Renal cortical epithelial cell (primary cell): ENCODE measurements at places on chromosomes 16 and 17. TPM values are rescaled to one million over a fixed set of nuclear protein-coding genes. Genes with fewer than 3 reads are reported as not detected.

DNA sequence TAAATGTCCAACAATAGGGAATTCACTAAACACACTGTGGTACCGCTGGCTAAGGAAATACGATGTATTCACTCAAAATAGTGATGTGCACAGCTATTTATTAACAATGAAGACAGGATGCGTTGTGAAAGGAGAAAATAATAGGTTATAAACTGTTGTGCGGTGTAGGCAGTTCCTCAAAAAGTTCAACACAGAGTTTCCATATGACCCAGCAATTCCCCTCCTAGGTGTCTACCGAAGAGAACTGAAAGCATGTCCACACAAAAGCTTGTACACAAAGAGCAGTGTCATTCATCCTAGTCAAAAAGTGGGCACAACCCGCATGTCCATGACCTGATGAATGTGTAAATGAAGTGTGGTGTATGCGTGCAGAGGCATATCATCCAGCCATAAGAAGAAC is 1.2 kb upstream of the CES1 start:
- no peak for DNase-seq

DNA sequence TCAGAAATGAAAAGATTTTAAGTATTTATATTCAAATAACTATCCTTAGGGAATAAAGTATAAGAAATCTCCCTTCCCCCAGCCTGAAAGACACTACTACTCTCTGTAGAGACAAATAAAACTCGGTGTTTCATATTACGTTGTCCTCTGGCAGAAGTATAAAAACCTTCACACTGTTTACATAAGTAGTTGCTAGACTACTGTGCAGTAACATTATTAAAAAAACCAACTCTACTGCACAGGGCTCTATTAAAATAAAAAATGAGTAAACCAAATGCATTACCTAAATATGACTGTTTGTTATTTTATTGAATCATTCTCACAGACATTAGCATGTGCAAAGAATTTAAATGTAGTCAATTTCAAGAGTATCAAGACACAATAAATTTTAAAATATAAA is 67.4 kb downstream of the MED13 start:
- peak; percentile 19 for DNase-seq

- no peak for DNase-seq
Observed at GRCh38 chr16:57102888-57103851, 10.8 kb downstream of the CPNE2 start.

GRCh38 chr17:33945646-33946546 is 309.2 kb upstream of the CCL2 start:
- DNase-seq = no peak

DNA sequence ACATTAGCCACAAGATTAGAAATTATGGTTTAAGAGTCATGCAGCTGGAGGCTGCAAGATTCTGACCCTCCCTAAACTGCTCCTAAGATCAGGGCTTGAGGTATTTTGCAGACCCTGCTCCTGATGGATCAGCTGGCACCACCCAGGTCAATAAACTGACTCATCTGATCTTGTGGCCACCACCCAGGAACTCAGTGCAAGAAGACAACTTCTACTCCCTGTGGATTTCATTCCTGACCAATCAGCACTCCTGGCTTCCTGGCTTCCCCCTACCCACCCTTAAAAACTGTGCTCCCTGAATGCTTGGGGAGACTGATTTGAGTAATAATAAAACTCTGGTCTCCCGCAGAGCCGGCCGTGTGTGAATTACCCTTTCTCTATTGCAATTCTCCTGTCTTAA is 25.0 kb upstream of the MILR1 start:
- DNase-seq = peak; percentile 71

DNA sequence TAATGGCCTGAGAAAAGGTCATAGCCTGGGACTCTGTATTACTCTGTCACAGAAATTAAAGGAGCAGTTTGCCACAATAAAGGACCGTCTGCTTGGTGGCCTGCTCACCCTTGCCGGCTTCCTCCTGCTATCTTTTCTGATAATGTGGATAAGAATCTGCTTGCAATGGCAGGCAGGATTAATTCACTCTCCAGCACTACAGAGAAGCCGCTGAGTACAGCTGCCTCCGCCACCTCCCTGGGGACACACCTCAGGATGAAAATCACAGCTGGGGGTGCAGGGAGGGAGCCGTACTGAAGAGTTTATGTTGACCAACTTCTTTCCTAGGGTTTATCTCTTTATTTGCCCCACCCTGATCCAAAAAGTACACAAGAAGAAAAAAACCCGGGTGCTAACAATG is 245.9 kb upstream of the RPL38 start:
- DNase-seq = no peak

GRCh38 chr17:30292286-30292858 is 628 bp upstream of the BLMH start:
- DNase-seq = no peak

- no peak for DNase-seq
Observed at GRCh38 chr17:40564195-40564882, 933 bp downstream of the CCR7 start.

DNA sequence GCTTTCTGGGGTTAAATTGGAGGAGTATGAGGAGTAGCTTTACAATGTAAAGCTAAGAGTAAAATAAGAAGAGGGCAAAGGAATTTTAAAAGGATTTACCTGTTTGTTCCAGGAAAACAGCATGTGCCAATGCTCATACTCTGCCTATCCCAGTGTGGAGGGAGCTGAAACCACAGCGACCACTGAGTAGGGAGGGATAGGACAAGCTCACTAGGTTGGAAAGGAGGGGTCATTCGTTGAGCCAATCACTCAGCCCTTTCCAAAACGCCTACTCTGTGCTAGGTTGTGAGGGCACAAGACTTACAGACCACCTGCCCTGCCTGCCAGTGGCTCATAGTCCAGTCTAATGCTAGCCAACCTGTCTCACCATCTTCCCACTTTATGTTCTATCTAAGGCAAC is 1.1 kb upstream of the DNAJC7 start:
- DNase-seq = no peak

DNA sequence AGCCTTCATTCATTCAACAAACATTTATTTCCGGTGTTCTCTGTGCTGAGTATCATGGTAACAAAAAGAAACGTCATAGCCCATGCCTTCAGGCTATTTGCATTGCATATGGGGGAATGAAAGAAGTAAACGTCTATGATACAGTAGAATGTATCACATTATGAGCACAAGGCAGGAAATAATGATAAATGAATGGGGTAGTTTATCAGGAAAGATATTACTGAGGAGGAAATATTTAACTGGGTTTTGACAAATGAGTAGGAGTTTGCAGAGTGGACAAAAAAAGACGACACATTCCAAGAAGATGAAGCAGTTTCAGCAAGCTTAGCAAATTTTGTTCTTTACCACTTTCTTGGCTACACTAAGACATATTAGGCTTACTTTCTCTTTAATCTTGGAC is 1.3 kb upstream of the KRTAP4-7 start:
- no peak for DNase-seq

DNA sequence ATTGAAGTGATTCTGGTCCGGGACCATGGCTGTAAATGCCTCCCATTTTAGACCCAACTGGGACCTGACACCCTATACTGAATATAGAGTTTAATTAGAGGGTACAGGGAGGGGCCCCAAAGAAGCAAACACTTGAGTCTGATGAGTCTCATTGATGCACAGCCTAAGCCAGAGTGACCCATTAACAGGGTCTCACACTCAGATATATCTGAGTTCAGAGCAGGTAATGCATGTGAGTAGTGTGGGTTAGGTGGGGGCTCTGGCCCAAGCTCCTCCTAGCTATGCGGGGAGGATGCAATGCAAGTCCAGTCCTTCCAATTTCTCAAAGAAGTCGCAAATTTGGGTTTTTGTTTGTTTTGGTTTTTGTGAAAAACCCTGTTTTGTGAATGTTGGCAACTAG is 17.1 kb upstream of the MARCHF10 start:
- no peak for DNase-seq

- DNase-seq = no peak
Observed at GRCh38 chr17:40632216-40632615, 15.4 kb downstream of the SMARCE1 start.

GRCh38 chr17:51046514-51047384 is 73.9 kb downstream of the SPAG9 start:
- peak; percentile 88 for DNase-seq

GRCh38 chr16:10849736-10850477 is 27.1 kb upstream of the CIITA start:
- DNase-seq = no peak

DNA sequence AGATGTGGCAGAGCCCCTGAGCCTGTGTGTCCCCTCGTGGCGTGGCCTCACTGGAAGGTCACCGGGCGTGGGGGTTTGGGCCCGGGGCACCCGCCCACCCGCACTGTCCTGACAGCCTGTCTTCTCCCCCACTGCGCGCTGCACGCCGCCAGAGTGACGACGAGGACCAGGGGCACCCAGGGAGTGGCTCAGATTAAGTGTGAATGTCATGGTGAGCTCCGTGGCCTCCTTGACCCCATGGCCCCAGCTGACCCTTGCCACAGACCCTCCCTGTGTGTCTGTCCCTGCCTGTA is 15.1 kb downstream of the PRSS27 start:
- DNase-seq = no peak

GRCh38 chr17:43609613-43610385 is 51.9 kb downstream of the MEOX1 start:
- DNase-seq = no peak

DNA sequence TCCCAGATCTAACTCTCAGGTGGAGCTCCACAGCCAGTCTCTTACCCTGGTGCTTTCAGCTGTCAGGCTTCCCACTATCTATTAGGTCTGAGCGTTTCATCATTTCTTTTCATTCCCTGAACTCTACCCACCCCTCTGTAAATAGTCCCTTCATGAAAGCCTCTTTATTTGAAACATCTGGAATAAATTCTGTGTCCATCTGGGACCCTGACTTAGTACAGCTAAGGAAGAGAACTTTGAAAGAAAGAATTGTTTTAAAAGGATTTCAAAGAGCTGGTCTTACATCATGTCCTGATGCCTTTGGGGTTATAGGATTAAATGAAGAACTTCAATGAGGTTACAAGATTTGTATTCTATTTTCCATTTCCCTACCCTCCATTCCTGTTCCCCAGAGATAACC is 388.5 kb upstream of the CA10 start:
- DNase-seq = no peak

GRCh38 chr16:4115949-4116318 is 308 bp downstream of the ADCY9 start:
- DNase-seq = no peak

GRCh38 chr16:78504401-78504851 is 405.0 kb downstream of the WWOX start:
- no peak for DNase-seq

GRCh38 chr16:12771341-12771798 is 32.3 kb downstream of the CPPED1 start:
- DNase-seq = peak; percentile 78

DNA sequence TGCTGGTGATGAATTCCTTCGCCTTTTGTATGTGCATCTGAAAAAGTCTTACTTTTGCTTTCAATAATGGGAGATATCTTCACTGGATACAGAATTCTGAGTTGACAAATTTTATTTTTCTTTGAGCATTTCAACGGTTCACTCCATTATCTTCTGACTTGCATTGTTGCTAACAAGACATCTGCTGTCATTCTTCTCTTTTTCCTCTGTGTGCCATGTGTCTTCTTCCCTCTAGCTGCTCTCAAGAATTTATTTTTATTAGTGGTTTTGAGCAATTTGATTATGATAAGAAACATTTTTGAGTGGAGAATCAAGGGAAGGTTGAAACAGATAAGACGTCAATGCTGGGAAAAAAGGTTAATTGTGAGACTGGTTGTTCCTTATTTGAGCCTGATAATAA is 471.8 kb downstream of the CDH13 start:
- DNase-seq = no peak

GRCh38 chr16:17777408-17777863 is 306.7 kb upstream of the XYLT1 start:
- no peak for DNase-seq

DNA sequence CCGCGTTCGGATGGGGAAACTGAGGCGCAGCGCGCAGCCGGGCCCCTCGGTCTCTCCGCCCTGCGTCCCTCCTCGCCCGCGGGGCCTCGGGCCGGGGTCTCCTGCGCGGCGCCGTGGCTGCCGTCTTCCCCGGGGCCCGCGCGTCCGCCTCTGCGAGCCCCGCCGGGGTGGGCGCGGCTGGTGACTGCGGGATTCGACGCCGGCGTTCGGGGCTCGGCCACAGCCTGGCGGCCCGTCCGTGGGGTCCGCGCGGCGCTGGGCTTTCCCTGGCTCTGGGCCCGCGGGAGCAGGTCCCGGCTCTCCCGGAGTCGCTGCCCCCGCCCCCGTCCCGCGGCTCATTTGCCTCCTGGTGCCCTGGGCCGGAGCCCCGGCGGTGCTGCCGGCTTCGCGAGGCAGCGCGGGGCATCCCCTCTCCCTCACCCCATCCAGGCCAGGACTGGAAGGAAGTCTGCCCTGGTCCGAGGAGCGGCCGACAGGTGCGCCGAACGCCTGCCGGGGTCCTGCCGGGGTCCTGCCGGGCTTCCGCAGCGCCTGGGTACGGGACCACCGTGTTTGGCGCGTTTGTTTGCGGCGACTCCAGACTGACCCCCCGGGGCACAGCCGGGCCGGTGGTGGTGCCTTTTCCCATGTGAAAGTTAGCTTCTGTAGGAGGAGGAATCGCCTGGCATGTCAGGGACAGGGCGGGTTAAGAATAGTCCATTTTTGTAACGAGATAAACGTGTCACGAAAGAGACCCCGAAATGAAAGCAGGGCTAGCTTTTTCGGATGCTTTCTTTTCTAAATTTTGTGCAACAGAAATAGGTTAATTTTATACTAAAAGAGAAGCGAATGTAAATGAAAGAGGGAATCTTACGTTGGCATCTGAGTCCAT is 671 bp downstream of the CHMP6 start:
- DNase-seq = no peak

DNA sequence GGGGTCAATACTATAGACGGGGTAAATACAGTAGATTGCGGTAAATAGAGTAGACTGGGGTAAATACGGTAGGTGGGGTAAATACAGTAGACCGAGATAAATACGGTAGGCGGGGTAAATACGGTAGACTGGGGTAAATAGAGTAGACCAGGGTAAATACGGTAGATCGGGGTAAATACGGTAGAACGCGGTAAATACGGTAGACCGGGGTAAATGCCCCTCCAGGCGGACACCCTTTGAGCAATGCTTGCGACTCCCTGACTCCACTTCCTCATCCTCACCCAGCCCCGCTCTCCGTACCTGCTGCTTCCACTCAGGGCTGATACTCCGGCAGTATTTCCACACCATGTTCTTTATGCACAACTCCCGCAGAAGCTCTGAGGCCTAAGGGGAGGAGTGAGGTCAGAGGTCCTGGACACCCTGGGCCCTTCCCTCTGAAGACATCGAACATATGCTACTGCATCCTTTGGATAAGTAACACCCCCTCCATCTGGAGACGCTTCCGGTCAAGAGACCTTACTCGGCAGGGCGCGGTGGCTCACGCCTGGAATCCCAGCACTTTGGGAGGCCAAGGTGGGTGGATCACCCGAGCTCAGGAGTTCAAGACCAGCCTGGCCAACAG is 13.3 kb upstream of the CRK start:
- DNase-seq = no peak

GRCh38 chr17:72452286-72453173 is 331.7 kb downstream of the SOX9 start:
- DNase-seq = no peak

CCL1 gene
- total RNA-seq = not detected in 2 replicates

PABPN1L gene
- total RNA-seq = not detected in 2 replicates

TP53TG3C gene
- not detected in 2 replicates for total RNA-seq

PDILT gene
- total RNA-seq = not detected in 2 replicates

ODAD4 gene
- 0.35 and 2.2 TPM in 2 replicates for total RNA-seq

RASL10B gene
- total RNA-seq = under 0.01 and 1.8 TPM in 2 replicates

HOXB7 gene
- total RNA-seq = 23.2 and 24.0 TPM in 2 replicates

IL34 gene
- 0.60 and 0.69 TPM in 2 replicates for total RNA-seq

KCTD11 gene
- total RNA-seq = 10.4 and 13.7 TPM in 2 replicates

TEX14 gene
- not detected in 2 replicates for total RNA-seq

ECI1 gene
- total RNA-seq = 36.0 and 43.1 TPM in 2 replicates
